ENCODE measurements at places on chromosomes 3 and 15. TPM values are rescaled to one million over a fixed set of nuclear protein-coding genes. Genes with fewer than 3 reads are reported as not detected.

The SLC28A2 gene
- not detected for total RNA-seq

The HRG gene
- total RNA-seq: 0.15 TPM

The DTWD1 gene
- 32.4 TPM for total RNA-seq

The SLC2A2 gene
- not detected for total RNA-seq

The ADAMTS9 gene
- 0.41 TPM for total RNA-seq

The SSUH2 gene
- 0.73 TPM for total RNA-seq

The TLR9 gene
- total RNA-seq: not detected

The GOLGA8S gene
- total RNA-seq: 0.11 TPM

The SLC12A8 gene
- total RNA-seq: 13.7 TPM

The ADPRH gene
- total RNA-seq: 4.1 TPM

- no peak for DNase-seq
Observed at GRCh38 chr15:34012461-34013028, 26.5 kb downstream of the AVEN start.

GRCh38 chr3:173892547-173892946 lies 495.0 kb downstream of the NLGN1 start:
- no peak for DNase-seq

DNA sequence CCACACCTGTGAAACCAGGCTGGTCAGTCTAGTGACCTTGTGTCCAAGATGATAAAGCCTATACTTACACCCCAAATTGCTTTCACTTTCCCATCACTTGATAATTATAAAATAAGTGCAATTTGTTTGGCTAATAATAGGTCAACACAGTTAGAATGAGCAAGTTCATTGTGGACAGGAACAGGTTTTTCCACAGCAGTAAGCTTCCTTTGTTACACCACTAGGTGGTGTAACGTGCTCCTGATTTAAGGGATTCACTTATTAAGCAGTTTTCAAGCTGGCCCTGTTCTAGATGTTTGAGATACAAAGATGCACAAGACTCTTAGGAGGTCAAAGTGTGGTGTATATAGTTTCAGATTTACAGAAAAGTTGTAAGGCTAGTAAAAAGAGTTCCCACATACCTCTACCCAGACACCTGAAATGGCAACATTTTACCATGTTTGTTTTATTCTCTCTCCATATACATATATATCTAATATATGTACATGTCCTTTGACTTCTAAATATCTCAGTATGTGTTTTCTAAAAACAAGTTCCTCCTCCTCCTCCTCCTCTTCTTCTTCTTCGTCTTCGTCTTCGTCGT lies 6.8 kb upstream of the MFSD1 start:
- no peak for DNase-seq

DNA sequence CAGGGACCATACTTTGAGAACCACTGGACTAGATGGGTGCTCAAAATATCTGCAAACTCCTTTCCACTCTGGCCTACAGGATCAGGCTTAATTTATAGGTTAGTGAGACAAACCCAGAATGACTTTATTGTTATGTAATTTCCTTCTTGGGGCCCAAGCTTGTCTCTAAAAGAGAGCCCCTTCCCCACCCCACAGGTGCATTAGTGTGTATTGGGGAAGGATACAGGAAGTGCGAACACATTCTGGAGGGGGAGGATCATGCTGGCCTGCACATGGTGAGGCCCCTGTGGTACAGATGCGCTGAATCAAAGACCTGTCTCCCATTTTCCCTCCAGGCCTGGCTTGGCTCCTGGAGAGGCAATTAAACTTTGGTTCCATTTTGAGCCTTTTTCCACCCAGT lies 273.0 kb upstream of the LRTM1 start:
- DNase-seq: no peak

DNA sequence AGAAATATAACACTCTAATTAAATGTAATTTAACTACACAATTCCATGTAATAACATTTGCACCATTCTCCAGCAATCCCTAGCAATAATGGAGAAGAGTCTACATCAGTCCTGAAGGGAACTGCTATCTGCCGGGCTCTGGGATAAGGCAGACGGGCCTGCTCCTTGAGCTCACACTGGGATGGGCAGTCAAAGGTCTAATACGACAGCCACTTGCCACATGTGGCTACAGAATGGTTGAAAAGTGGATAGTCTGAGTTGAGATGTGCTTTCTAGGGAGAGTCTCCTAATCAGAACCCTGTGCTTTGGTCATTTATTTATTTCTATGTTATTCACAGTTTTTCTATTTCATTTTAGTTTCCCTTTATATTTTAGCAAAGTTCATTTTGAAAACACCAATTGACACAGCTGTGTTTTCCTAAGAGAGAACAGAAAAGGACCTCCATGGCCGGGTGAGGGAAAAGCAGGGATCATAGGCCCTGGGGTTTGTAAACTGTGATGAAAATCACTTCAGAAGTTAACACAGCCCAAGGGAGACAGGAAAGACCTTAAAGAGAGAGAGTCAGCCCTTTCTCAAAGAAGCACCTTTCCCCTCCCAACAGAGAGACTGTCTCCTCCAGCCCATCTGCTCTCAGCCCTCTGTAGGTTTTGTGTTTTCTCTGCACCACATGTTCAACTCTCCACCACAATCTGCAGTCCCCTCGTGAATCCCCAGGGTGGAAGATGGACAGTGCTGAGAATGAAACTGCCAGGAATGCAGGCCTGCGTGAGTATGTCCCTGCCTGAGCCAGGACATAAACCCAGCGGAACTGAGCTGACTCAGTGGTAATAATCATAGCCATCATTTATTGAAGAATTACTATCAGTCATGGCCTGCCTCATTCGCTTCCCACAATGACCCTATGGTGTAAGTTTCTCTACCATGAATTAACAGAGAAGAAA lies 11.6 kb downstream of the FSIP1 start:
- no peak for DNase-seq

DNA sequence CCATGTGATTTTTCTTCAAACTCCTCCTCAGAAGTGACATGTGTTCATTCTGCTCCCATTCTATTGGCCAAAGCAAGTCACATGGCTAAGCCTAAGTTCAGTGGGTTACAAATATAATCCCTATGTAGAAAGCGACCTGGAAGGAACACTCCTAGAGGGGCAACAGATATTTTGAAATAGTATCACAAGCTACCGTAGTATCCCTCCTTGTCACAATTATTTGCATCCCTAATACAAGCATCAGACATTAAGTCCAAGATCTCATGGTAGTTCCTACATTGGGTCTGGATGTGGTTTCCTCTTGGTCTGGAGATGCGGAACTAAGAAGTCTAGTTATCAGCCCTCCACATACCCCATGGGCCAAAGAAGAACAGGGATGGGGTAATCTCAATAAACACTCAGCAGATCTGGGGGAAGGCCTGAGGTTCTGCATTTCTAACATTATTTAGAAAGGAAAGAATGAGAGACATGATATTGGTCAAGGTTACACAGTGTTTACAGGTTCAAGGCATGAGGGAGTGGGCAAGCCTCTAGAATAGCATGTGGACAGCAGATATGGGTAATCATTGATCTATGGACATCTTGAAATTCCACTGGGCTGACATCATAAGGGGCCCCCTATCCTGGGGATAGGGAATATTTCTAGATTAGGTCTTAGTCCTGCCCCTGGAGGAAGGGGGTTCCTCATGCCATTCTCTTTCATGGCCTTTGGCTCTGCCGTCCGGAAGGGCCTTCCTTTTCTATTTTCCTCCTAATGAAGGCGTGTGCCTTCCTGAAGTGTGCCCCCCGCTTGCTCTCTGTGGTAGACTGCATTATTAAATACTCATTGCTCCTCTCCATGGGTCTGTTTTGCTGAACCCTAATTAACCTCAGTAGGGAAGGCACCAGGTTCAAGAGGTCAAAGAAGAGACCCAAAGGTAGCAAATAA lies 17.8 kb upstream of the ABHD2 start:
- DNase-seq: no peak

DNA sequence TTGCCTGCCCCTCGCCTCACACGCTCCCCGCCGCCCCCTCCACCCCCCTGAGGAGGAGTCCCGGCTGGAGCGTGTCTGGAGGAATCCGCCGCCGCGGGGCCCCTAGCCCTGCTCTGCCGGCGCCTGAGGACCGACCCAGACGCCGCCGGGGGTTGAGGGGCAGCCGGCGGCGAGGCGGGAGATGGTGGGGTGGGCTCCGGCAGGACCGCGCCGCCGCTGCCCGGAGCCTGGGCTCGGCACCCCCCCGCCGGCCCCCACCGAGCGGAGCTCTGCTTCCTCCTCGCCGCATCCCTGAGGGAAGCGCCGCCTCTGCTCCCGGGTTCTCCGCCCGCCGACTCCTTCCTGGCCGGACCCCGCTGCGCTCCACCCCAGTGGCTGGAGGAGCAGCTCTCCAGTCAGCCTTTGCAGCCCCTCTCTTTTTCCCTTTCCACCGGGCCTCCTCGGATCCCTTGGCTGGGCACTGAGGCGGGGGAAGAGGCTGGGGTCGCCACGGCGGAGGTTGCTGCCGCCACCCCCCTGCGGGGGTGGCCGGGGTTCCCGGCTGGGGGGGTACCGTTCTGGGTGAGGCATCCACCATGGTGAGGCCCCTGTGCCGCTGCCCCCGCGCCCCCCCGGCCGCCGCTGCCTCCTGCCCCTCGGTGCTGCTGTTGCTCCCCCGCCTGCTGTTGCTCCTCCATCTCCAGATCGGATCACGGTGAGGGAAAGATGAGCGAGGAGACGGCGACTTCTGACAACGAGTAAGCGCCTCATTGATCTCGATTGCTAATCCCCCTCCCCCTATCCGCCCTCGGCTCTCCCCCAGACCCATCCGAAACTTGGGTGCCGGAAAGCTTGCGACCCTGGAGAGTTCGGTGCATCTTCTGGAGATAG lies at the start of gene SPRED1:
SPRED1 (plus strand) TSS at position 356 of the 870 bp plus-strand sequence; CDS start at position 706, 350 bp downstream.
- DNase-seq: peak; percentile 63

GRCh38 chr3:186532598-186533072 lies 11.5 kb downstream of the CRYGS start:
- no peak for DNase-seq

DNA sequence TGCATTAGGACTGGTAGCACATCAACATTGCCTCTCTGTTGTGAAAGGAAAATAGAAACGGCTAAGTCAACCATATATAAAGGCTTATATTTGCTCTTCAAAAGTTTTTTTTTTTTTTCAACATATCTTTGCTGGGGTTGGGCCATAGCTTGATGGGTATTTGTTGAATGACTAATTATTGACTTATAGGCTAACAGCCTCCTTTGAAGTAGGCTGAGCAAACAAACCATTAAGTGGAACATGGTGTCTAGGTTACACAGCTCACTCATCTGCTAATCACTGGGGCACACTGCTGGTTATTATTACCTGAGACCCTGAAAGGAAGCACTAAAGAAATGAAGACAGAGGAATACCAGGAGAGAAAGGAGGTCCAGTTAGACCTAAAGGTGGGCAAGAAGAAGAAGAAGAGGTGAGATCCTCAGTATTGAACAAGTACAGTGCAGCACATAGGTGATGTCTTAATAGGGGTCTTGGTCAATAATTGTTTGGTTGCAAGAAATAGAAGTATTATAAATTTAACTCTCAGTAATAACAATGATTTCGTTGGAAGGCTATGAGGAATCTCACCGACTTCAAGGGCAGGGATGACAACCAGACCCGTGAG lies 139.4 kb downstream of the RPLP1 start:
- no peak for DNase-seq

- DNase-seq: no peak
Observed at GRCh38 chr3:114709102-114709501, 415.3 kb downstream of the TIGIT start.

- DNase-seq: peak; percentile 17
Observed at GRCh38 chr3:11944052-11944673, 60.0 kb upstream of the SYN2 start.

GRCh38 chr3:124121379-124122312 lies 129.7 kb upstream of the ROPN1 start:
- no peak for DNase-seq

GRCh38 chr3:28615071-28615470 lies 266.4 kb upstream of the AZI2 start:
- DNase-seq: no peak

DNA sequence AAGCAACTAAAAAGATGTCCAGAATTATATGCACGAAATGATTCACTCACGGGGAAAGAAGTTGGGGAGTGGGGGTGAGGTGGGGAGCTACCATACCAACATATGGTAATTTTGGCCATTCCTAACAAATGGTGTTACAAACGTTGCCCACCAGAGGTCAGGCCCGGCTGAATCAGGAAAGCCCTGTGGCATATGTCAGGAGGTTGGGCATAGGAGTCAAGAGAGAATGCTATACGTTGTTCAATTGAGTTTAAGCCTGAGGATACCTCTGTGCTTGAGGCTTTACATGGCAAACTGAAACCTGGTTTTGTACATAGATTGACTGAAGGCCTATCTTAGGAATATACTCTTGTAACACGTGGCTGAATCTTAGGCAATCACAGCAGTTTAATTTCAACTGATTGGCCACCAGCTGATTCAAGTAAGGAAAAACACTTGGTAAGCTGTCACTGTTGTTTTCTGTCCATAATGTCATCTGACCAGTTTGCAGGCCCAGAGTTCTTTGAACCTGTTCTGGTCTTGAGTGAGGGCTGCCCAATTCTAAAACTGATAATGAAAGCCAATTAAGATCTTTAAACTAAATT lies 23.4 kb upstream of the SLC2A2 start:
- DNase-seq: peak; percentile 65

DNA sequence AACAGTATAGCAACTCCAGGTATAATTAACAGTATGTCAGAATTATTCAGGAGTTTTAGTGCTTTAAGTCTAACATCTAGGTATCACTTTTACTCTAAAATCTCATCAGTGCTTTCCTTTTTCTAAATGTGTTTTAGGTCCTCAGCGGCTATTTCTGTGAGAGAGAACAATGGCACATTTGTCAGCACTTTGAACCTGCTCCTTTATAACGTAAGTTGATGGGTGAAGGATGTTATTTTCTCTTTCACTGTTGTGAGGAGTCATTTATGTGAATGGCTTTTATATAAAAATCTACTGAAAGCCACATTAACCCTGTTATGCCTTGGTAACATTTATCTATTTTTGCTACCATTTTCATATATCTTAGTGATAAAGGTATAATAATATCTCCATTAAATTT lies 22.8 kb downstream of the ZPLD1 start:
- DNase-seq: no peak

- no peak for DNase-seq
Observed at GRCh38 chr15:48028712-48029111, 92.1 kb upstream of the SLC24A5 start.

DNA sequence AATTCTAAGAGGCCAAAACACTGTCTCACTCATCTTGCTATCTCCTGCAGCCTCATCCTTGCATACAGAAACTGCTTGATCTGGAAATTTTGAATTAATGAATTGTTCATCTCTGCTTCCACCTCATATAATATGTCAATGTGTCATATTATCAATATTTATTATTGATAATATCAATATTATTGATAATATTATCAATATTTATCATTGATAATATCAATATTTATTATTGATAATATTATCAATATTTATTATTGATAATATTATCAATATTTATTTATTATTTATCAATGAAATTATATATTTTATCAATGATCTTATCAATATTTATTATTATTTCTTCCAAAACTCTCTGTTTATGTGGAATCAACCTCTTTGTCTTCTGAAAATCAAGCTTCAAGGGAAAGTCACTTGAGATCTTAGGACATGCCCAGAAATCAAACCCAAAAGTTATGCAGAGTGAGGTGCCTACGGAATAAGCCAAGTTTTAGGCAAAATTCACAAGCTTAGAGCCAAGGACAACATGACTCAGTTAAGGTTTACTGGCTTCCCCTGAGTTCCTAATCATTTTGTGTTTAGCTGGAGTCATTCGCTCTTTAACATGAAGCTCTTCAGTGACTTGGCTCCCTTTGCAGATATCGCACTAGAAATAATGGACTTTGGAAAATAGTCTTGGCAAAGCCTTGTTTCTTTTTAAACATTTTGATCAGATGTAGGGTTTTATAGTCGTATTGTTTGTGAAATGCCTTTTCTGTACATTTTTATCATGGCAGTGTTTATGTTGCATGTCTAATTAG lies 297.1 kb upstream of the RARB start:
- DNase-seq: no peak
